ENCODE measurements at places on chromosomes 7 and 10.

GRCh38 chr10:34801097-34801733 lies 13.9 kb downstream of the PARD3 start:
- DNase-seq: no peak

DNA sequence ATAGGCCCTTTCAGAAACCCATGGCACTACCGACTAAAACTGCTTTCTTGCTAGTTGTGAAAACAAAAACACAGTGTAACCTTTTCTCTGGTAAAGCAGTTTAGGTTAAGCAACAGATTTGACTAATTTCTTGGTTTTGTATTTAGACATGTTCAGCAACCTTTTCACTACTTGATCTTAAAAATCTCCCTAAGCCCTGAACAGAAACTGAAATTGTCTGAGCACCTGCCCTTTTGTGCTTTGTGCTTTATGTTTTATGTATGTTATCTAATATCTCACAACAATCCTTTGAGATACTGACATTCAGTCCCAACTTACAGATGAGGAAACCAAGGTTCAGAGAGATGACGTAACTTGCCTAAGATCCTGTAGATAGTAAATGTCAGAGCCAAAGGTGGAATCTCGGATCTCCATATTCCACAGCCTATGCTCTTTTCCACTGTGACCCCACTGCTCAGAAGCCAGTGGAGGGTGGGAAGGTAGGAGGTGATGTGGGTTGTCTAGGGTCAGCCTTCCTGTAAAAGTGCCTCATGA lies 146.6 kb downstream of the LCOR start:
- no peak for DNase-seq

- no peak for DNase-seq
These were observed 133.7 kb upstream of the SH2B2 start for GRCh38 chr7:102152672-102153598.

DNA sequence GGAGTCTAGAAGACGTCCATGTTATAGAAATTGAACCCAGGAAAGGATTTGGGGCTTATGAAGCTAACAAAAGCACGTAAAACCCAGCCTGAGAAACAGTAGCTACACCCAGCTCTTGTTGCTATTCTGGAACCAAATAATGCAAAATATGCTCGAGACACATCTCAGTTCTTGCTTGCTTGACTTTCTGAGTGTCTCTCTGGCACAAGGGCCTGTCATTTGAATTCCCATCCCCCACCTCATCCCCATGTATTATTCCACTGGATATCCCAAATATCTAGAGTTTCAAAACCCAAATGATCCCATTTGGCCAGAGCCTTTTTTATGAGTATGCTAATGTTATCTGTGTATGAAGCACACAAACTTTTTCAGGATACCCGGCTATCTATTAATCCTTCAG lies 48.2 kb upstream of the AGBL3 start:
- no peak for DNase-seq

DNA sequence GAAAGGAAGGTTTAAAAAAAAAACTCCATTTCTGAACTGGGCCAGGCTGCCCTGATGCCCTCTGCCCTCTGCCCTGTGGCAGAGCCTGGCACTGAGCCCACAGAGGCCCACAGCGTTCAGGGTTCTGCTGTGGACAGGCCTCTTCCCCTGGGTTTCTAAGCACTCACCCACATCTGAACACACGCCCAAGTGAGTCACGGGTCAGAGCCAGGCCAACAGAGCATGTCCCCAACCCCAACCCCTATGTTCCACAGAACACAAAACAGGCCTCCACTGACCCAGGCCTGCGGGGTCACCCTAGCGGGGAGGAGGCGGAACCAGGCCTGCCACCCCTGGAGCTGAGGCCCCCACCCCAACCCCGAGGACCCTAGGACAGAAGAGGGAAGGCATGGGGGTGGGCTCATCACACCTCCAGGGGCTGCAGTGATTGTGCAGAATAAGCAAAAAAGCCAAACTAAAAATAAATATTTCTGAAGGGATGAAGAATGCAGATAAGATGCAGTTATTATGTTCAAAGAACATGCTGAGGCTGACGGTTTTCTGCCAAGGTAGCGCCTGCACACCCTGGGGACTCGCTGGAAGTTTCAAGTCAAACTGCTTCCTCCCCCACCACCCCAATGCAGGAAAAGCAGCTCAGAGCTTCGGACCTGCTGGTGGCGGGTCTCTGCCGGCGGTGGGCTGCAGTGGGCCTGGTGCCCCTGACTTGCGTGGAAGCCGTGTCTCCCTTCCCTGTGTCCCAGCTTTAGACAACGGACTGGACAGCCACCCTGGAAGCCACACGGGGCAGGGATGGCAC lies 5.4 kb downstream of the WDR86 start:
- DNase-seq: no peak

- DNase-seq: no peak
These were observed 193.2 kb upstream of the GHITM start for GRCh38 chr10:83945982-83946718.

GRCh38 chr10:114206902-114207301 lies 27.7 kb downstream of the TDRD1 start:
- DNase-seq: no peak

DNA sequence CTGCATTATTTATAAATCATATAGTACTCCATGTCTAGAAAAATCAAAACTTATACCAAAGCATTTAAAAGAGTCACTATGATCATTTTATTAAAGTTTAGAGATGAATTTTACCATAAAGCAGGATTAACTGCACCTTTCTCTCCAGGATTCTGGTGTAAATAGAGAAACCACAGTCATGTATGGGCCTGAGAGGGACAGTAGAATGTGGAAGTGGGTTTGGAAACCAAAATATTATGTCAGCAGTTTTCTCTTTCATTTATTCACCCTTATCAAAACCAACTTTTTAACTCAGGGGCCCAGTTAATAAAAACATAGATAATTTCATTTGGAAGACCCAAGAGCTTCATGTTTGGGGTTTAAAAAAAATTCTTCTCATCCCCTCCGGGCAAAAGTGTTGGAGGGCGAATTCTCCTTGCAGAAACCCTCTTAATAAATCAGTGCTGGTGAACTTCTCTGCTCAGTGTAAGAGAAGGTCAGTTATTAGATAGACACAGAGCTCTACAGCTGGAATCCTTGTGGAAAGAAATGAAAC lies 266.2 kb downstream of the CREB5 start:
- no peak for DNase-seq

DNA sequence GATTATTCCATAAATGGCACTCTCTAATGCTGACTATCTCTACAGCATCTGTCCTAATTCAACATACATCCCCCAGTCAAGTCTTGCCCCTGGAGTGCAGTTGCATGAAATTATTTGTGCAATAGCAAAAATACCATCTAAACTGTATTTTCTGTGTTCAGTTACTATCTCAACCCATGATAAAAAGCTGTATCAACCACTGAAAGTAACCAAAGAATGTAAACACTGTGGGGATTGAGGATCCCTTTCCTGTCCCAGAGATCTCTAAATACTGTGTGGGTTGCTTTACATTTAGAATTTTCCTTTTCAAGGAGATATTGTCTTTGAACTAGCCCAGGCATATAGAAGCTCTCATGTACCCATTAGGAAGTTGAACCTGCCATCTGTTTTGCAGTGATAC lies 23.9 kb upstream of the DGKI start:
- DNase-seq: no peak

DNA sequence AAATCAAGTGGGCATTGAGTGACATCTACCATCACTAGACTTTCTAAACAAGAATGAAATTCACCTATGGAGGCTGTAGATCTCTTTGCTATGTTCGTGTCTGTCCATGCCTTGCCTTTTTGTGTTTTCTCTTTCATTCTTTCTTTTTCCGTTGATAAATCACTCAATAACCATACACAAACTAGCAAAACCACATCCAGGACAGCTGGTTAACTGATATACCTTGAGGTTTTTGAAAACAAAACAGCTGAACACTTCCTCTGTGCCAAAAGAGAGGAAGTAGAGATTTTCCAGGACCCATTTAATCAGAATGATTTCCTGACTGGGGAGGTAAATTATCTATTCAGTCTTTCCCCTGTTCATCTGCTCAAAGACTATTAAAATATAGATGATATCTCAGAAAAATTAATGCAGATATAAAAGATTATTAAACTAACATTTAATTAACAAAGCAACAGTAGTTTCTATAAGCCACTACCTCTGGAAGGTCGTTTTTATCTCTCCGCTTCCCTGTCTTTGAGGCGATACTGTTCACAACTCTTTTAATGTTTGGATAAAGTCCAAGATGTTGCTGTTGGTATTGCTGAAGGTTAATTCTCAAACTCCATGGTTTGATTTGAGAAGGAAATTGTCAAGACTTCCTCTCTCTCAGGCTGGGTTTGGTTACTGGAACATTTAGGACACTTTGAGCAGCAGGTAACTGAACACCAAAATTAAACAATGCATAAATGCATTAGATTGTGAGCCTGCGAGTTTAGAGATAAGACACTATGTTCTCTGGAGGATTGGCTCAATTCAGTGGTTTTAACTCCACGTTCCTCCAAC lies 24.4 kb upstream of the C10orf67 start:
- no peak for DNase-seq

DNA sequence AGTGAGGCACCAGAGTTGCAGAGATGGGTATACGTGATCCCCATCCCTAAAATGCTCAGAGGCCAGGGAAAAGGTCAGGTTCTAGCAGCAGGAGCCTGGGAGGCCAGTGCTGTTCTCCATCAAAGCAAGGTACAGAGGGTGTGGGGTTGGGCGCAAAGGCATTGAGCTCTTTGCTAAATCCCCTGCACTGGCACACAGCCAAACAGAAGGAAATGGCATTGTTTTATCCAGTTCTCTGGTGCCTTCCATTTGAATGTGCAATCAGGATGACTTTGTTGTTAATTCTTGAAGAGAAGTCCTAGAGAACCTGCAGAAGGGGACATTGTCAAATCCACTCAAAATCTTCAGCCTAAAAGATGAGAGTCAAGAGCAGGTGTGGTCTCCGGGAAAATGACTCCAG lies 111.3 kb upstream of the CHST15 start:
- DNase-seq: no peak

GRCh38 chr10:102120991-102121738 lies 997 bp upstream of the LDB1 start:
- no peak for DNase-seq

GRCh38 chr7:41053820-41054219 lies 649.1 kb downstream of the INHBA start:
- DNase-seq: no peak

DNA sequence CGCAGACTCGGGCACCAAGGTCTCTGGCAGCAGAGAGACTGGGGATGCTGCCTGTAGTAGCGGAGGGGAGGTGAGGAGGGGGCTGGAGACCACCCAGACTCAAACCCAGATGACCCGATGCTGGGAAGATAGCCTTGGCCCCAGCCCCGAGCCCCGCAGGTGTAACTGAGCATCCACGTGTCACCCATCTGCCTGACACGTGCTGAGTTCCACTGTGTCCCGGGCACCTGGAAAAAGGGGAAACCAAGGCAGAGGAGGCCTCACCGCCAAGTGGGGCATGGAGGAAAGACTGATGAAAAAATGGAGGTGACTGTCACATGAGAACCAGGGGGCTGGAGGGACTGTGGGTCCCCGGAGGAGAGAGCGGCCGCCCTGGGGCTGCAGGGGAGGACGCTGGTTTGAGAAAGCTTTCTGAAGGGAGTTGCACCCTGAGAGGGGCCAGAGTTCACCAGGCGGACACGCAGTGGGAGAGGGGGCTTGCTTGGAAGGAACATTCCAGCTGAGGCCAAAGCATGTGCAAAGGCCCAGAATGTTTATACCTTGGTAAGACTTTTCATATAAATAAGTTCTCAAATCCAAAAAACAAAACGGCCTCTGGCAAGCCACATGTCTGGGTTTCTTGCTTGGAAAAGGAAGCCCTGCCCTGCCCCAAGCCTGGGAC lies 27.4 kb upstream of the ELN start:
- no peak for DNase-seq
